ENCODE measurements at places on chromosomes 11 and 22.

- DNase-seq, result no peak
Observed at GRCh38 chr11:44637487-44637886, 72.0 kb downstream of the CD82 start.

DNA sequence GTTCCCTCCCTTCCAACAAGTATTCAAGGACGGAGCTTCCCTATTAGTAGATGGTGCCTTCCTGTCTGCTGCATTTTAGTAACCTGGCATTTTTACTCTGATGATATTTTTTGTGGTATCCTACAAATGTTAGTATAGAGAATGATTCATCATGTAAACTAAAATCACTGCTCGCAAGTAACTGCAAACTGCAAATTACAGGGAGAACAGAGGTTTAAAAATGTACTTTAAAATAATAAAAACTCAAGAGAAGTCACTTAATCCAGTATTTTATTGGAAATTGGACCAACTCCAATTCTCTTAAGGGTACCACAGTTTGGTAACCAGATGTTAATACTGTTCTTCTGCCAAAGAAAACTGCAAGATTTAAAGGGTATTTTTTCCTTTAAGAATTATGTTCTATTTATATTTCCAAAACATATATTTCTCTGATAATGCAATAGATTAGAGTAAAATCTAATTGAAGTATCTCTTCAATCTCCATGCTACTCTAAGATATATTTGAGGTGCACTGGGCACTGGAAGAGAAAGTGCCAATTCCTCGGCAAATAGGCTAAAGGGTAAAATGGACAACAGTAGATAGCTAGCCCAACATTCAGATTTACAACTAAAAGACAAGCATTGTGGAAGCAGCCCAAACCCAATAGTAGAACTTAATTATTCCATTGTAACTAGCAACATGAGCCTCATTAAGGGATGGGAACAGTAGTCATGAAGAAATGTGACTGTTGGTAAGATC is 298.0 kb downstream of the TTC28 start:
- no peak for DNase-seq

DNA sequence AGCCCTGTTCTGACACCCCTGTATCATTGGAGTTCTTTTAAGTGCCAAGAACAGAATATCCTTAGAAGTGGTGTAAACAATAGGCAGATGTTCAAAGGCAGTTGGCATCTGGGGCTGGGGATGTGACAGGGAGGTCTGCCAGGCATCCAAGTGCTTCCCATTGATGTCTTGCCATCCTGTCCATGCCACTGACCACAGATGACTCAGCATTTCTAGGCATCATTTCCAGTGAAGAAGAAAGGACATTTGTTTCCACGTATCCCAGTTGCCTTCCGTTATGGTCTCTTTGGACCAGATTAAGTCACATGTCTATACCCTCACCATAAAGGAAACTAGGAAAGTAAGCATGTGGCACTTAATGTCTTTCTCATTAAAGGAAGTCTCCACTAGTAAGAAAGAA is 76.7 kb upstream of the BARX2 start:
- DNase-seq, result no peak

- DNase-seq, result no peak
Observed at GRCh38 chr22:38907767-38908166, 35.8 kb upstream of the CBX6 start.

DNA sequence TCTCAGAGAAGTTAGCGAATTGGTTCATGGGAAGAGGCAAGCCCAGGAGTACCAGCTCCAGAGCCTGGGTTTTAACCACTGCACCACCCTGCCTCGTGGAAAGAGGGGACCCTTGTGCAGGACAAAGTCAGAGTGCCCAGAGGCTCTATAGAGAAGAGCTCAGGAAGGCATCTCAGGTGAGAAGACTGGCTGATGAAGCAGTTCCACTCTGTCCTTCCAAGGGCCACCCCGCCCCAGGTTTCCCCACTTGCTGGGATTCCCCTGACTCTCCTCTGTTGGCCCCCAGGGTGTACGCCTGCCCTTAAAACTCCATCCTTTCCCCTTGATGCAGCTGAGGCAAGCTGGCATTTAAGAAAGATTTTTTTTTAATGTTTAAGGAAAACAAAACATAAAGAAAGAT is 265.8 kb downstream of the BUD13 start:
- DNase-seq, result no peak

DNA sequence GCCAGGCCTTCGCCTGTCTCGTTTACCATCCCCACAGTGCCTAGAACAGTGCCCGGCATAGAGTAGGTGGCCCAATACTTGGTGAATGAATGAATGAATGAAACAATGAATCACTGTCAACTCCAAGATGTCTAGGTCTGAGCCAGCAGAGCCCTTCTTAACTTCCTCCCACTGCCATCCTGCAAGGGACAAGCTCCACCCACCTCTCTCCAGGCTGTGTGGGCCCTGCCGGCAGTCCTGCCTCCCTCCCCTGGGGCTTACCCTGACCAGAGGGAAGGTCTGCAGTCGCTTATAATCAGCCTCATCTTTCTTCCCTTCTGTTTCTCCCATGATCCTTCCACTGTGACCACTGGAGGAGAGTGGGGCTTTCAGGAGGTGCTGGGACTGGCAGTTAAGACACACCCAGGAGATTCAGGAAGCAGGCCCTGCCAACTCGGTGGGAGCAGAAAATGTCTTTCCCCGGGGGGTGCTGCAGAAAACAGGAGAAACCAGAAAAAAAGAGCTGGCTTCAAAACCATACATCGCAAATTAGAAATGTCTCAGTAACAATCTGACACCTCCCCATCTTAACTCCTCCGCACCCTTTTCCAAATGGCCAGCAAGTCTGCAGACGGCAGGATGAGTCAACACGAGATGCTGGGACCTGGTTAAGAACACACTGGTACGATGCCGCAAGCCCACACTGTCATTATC is 11.4 kb downstream of the DNAL4 start:
- DNase-seq, result peak; percentile 42

DNA sequence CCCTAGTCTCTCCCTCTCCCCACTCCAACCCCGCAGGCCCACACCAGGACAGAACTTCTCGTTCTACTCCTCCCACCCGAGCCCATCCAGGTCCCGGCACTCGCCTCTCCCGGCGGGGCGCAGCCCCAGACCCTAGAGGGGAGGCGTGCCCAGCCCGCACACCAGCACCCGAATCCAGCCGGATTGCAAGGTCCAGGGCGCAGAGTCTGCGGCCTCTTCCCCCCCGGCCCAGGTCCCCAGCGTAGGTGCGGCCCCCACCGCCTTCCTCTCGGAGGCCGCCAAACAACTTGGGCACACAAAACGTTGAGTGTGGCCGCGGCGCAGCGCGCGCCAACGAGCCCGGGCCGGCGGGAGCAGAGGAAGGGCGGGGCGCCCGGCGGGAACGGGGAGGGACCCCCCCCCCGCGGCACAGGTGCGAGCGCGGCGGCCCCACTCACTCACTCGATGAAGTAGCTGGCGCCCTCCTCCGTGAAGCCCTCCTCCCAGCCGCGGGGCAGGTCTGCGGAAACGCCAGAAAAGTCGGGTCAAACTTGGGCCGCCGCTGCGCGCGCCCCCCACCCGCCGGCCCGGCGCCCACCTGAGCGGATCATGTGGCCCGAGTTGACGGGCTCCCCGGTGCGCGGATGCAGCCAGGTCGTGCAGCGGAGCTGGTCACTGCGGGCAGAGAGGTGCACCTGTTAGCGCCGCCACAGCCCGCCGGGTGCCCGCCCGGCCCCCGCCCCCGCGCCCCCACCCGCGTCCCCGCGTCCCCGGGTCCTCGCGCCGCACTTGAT is 480 bp downstream of the PLEKHA7 start:
- peak; percentile 46 for DNase-seq

- DNase-seq, result no peak
Observed at GRCh38 chr11:10935015-10935559, 77.2 kb upstream of the ZBED5 start.

DNA sequence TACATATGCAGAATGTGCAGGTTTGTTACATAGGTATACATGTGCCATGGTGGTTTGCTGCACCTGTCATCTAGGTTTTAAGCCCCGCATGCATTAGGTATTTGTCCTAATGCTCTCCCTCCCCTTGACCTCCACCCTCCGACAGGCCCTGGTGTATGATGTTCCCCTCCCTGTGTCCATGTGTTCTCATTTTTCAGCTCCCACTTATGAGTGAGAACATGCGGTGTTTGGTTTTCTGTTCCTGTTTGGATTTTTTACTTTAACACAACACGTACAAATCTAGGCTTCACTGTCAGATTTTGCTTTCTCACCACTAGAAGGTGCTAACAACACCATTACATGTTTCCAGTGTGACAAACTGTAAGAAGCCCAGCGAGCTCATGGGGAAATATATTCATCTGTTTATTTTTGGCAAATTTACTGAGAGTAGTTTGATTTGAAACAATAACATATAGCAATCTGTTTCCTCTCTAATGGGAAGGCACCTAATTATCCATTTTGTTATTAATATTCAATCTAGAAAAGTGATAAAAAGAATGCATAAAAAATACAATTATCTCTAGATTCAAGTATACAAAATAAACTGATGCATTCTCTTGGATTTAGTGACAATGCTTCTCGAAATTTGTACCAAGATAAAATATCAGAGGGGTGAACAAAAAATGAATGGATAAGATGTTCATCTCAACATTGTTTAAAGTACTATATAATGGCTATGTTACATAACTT is 23.2 kb upstream of the BIRC3 start:
- no peak for DNase-seq

DNA sequence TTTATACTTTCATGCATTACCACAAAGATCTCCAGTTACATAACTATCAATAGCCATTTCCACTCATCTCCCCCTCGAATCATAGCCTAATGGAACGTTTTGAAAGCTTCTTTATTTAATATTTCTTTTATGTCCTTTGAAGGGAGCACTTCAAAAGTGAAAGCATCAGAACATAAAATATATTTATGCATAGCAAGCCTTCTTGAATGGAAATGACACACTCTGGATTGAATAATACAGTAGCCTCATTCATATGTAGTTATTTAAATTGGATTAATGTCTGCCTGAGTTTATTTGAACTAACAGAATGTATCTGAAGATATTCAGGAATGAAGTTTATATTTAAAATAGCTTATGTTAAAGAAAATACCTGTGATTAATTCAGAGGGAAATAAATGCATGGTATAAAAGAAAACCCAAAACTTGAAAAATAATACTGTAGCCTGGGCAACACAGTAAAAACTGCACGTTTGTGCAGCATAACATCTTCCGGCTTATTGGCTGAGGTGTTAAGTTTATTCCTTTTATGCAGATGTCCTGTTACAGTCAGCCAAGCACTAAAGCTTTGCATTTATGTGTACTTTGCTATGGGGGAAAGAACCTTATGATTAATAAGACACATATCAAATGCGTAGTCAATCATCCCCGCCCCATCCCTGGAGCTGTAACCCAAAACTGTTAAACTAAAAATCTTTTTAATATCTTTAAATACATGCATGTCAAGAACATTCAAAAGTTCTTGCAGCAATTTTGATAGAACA is 22.0 kb downstream of the OOSP3 start:
- DNase-seq, result no peak

DNA sequence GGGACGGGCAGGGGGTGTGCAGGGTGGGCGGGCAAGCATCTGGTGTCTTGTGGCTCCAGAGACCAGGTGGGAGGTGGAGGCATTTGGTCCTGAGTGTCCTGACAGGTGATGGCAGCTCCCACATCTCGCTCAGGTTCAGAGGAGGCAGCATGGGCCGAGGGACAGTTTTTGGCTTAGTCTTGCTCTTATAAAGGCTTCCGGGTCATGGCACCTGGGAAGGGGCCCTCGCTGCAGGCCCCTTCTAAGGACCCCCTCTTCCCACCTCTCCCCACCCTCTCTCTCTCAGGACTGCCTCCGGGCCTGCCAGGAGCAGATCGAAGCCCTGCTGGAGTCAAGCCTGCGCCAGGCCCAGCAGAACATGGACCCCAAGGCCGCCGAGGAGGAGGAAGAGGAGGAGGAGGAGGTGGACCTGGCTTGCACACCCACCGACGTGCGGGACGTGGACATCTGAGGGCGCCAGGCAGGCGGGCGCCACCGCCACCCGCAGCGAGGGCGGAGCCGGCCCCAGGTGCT is 9.9 kb downstream of the CCND1 start:
- no peak for DNase-seq

GRCh38 chr22:27198518-27199035 is 541.2 kb downstream of the MIAT start:
- no peak for DNase-seq

GRCh38 chr11:102318469-102318868 is 1.2 kb downstream of the BIRC3 start:
- no peak for DNase-seq

- no peak for DNase-seq
Observed at GRCh38 chr11:36009473-36009872, 65.6 kb downstream of the LDLRAD3 start.

- peak; percentile 48 for DNase-seq
Observed at GRCh38 chr11:83241291-83241946, 44.7 kb downstream of the CCDC90B start.

DNA sequence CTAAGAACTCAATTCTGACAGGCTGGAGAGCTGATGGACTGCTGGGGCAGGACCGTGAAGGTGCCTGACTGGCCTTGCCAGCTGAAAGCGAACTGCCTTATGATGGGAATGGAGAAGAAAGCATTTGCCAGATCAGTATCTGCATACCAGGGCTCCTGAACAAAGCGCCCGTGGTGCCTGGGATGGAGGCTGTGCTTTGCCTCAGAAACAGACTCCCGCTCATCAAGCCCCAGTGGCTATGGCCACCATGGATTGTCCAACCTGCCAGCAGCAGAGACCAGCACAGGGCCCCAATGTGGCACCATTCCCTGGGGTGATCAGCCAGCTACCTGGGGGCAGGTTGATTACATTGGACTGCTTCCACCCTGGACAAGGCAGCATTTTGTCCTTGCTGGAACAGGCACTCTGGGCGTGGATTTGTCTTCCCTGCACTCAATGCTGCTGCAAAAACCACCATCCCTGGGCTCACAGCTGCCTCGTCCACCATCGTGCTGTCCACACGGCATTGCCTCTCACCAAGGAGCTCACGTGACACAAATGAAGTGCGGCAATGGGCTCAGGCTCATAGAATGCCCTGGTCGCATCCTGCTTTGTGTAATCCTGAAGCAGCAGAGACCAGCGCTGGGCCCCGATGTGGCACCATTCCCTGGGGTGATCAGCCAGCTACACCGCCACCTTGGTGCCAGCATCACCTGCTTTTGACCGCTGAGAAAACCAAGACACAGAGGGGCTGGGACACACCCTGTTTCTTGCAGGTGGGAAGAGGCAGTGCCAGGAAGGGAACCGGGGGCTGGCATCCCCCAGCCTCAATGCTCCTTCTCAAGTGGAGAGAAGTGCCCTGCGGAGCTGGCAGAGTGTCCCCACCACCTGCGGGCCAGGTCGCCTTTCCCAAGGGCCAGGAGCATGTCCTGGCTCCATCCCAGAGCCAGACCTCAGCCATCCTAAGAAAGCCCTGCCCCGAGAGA is 1367.5 kb downstream of the BRD1 start:
- no peak for DNase-seq

DNA sequence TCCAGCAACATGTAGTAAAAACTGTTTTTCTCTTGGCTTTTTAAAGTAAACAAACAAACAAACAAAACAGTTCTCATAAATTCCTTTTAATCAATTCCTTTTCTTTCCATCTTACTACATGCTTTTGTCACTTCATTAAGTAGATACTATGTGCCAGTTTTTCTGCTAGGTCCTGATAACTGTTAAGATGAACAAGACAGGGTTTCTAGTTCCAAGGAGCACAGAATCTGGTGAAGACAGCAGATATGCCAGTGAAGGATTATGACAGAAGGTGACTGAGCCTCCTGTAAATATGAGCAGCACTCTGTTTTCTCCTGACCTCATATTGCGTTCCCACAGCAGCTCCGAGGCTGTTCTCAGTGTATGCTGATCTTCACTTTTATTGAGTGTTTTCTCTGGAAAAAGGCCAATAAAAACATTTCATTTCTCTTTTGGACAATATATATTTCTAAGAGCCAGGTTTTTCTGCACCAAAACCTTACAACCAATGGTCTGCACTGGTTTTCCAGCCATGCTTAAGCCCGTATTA is 45.8 kb downstream of the HEPHL1 start:
- no peak for DNase-seq

All from nephron progenitor cell (in vitro differentiated cells).